ENCODE measurements at places on chromosomes 4 and X.

GRCh38 chr4:113584407-113585150, 177.0 kb downstream of the CAMK2D start:
- DNase-seq, result no peak

DNA sequence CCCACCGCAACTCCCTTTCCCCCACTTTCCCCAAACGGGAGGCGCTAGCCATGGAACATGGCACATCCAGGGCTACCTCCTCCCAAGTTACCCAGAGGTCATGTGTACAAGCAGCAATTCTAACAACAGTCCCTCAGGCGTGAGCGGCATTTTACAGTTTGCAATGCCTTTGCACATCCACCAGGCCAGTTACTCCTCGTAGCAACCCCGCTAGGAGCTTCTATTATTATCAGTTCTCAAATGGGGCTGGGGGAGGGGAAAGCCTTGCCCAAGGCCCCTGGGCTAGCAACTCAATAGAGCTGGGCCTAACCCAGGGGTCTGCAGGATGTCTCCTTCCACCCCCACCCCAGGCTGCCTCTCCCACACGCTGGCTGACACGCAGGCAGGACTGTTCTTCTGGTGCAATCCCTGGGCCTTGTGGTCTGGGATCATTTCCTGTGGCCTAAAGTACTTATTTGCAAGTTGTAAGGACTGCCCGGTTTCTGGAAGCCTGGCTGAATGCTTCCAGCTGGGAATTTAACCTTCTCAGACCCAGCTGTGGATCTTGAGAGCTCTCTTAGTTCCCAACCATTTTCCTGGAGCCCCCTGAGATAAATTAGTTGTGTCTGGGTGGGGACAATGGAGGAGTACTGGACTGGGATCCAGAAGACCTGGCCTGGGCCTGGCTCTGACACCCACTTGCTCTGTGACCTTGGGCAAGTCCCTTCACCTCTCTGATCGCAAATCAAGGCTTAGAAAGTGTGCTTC, 27.7 kb downstream of the PJA1 start:
- no peak for DNase-seq

- DNase-seq, result no peak
These were observed 113.8 kb downstream of the ADRA2C start for GRCh38 chr4:3879681-3880614.

GRCh38 chrX:123971982-123972381, 10.5 kb downstream of the STAG2 start:
- DNase-seq, result no peak

DNA sequence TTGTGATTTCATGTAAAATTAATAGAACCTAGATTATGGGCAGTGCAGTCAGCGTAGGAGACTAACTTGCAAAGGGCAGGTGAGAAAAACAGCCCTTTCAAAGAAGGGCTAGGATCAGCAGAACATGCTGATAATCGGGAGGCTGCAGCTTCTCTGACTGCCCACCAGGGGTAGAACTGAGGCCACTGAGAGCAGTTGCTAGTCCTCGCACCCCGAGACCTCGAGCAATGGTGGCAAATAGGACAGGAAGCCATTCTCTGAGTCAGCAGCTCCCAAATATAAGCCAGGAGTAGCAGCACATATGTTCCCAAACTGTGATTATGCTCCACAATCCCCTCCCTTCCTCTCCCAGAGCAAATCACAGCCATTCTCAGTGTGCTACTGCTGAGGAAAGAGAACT, 186.5 kb downstream of the MSL3 start:
- DNase-seq, result no peak

- DNase-seq, result no peak
These were observed 279.0 kb downstream of the CFAP47 start for GRCh38 chrX:36198575-36198974.

DNA sequence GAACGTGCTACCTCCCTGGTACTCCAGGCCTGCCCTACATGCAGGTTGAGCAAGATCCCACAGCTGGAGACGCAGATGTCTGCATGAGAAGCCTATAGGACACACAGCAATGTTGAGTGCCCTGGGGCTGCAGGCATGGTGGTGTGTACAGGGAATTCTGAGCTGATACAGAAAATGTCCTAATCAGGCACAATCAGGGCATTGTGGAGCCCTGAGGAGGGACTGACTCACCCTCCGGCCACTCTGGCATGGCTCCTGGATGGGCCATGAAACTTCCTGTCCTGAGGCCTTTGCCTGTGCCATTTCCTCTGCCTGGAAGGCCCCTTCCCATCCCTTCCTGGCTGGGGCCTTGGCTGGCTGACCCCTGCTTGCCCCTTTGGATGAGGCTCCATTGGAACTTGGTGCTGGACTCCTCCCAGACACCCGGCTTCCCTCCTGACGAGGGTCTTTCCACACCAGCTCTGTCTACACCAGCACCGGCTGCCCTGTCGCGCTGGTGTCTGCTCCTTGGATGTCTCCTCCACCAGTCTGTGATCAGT, 16.7 kb upstream of the AFAP1 start:
- no peak for DNase-seq

All from HT-29 (cell line).